ENCODE measurements at places on chromosomes 1 and 21. TPM values are rescaled to one million over a fixed set of nuclear protein-coding genes. Genes with fewer than 3 reads are reported as not detected.

- no peak for DNase-seq
- H3K27me3 ChIP-seq = no peaks in the 10 kb centered on the region
- H3K36me3 ChIP-seq = peaks cover 1% of the 10 kb centered on the region
- no peaks in the 10 kb centered on the region for H3K4me1 ChIP-seq
- no peak overlapping the region for H3K4me3 ChIP-seq
Measured at GRCh38 chr1:119226321-119226720, 85.9 kb upstream of the WARS2 start.

DNA sequence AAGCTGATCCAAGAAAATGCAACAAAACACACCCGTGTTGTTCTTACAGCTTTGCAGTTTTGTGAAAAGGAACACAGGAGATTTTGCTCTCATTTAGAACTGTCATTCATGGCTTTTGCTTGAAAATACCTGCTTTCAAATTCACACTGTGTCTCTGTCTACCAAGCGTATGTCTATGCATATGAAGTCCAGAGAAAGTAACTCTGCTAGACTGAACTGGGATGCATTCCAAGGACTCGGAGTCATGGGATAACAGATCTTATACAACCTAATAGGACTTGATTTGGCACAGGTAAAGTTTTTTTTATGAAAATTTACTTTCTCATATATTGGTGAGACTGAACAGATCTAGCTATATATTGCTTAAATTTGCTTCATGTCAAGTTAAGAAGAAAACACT, 102.4 kb downstream of the PTGER3 start:
- no peak overlapping the region for H3K4me3 ChIP-seq
- H3K36me3 ChIP-seq = no peaks in the 10 kb centered on the region
- peaks cover 9% of the 10 kb centered on the region for H3K27me3 ChIP-seq
- H3K4me1 ChIP-seq = no peaks in the 10 kb centered on the region
- no peak for DNase-seq
- H3K27ac ChIP-seq = no peak overlapping the region

The ASB17 gene
- total RNA-seq = not detected

- peaks cover 2% of the 10 kb centered on the region for H3K27me3 ChIP-seq
- H3K4me1 ChIP-seq = peaks cover 7% of the 10 kb centered on the region
- peaks cover 9% of the 10 kb centered on the region for H3K36me3 ChIP-seq
- H3K27ac ChIP-seq = no peak overlapping the region
Measured at GRCh38 chr1:41765152-41765551, 153.6 kb downstream of the HIVEP3 start.

- no peaks in the 10 kb centered on the region for H3K4me1 ChIP-seq
- DNase-seq = no peak
- peaks cover 2% of the 10 kb centered on the region for H3K36me3 ChIP-seq
- no peak overlapping the region for H3K4me3 ChIP-seq
- H3K27ac ChIP-seq = no peak overlapping the region
- peaks cover 8% of the 10 kb centered on the region for H3K27me3 ChIP-seq
Measured at GRCh38 chr1:227548448-227548847, 14.9 kb upstream of the ZNF678 start.

DNA sequence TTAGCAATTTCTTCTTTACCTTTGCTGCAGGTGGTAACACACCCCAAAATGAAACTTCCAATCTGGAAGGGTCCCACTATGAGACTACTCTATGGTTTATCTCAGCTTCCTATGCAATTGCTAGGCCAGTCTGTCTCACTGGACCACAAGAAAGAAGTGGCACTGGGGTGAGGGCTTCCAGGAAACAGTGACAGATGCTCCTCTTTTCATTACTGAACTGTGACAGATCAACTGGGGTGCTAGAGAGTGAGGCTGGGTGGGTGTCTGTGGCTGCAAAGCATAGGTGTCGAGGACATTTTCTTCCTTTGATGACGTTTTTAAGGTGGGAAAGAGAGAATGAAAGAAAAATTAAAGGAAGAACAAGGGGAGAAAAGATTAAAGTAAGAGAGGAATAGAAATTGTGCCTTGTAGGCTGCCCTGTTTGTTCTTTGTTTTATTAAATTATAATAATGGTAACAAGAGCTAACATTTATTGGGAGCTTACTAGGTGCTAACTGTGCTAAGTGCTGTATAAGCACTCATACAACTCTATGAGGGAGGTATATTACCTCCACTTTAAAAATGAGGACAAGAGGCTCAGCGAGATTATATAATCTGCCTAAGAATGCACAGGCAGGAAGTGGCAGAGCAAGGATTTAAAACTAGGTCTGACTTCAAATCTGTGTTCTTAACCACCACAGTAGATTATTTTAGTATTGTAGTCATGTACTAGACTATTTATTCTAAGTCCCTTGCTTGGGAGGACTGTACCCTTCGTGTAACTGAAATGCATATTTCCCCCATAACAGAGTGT, 27.8 kb upstream of the DMRTA2 start:
- peaks cover 25% of the 10 kb centered on the region for H3K4me1 ChIP-seq
- H3K27ac ChIP-seq = peak overlapping the region; percentile 87
- DNase-seq = no peak
- peak overlapping the region; percentile 74 for H3K4me3 ChIP-seq
- H3K36me3 ChIP-seq = peaks cover 13% of the 10 kb centered on the region

The TMEM82 gene
- not detected for total RNA-seq

DNA sequence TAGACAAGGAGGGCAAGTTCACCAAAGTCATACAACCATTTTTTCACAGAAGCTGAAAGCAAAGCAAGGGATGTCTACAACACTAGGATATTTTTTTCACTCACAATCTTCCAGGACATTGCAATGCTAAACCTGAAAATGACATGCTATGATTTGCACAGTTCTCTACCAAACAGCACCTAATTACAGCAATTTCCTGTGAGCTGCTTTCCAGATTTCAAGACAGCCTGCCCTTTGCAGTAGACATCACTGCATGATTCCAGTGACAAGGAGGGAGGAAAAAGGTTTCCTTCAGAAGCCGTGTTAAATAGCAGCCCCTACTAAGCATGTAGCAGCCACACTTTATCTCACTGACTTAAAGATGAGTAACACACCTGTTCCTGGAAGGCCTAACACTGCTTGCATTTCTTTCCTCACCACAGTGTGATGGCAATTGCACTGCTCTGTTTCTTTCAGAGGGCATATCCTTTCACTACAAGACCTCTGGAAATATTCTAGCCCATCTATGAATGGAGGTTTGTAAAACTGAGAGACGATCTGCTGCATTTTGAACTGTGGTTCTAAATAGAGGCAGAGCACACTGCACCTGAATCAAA, 97.1 kb downstream of the DUSP10 start:
- no peaks in the 10 kb centered on the region for H3K4me1 ChIP-seq
- no peak overlapping the region for H3K4me3 ChIP-seq
- no peaks in the 10 kb centered on the region for H3K27me3 ChIP-seq
- no peak for DNase-seq

The SCAF4 gene
- 56.9 TPM for total RNA-seq

The ELK4 gene
- total RNA-seq = 141 TPM

All from activated naive CD8-positive, alpha-beta T cell treated with anti-CD3 and anti-CD28 coated beads, Interleukin-2, amount 10 ng/mL, durations not matched to agents 7 days and 5 days (primary cell).